T-helper 2 cell treated with Interferon-gamma antibody and Interleukin-4, amounts not matched to agents 100 ng/mL and 5 ng/mL, for 36 hours (primary cell): ENCODE measurements at places on chromosomes 11 and 22. TPM values are rescaled to one million over a fixed set of nuclear protein-coding genes. Genes with fewer than 3 reads are reported as not detected.

Gene MMP12
- not detected in 2 replicates for total RNA-seq

Gene OR52E8
- total RNA-seq = not detected in 2 replicates

Gene ACTN3
- 0.05 TPM in 2 replicates for total RNA-seq

Gene CHRNA10
- total RNA-seq = 3.0 and 3.7 TPM in 2 replicates

Gene PPFIBP2
- 9.0 and 10.0 TPM in 2 replicates for total RNA-seq

Gene MYEOV
- not detected in 2 replicates for total RNA-seq

Gene C1QTNF4
- total RNA-seq = 0.30 and 0.52 TPM in 2 replicates

Gene CTSF
- total RNA-seq = 0.77 and 1.4 TPM in 2 replicates

Gene SYNGR1
- total RNA-seq = 0.30 and 0.32 TPM in 2 replicates

Gene RIMBP3C
- 0.50 and 0.59 TPM in 2 replicates for total RNA-seq

Gene FGF19
- total RNA-seq = not detected in 2 replicates
